ENCODE measurements at places on chromosomes 16 and 17.
A peak's percentile ranks its signal among the peaks of the same experiment; 100 is the strongest.

DNA sequence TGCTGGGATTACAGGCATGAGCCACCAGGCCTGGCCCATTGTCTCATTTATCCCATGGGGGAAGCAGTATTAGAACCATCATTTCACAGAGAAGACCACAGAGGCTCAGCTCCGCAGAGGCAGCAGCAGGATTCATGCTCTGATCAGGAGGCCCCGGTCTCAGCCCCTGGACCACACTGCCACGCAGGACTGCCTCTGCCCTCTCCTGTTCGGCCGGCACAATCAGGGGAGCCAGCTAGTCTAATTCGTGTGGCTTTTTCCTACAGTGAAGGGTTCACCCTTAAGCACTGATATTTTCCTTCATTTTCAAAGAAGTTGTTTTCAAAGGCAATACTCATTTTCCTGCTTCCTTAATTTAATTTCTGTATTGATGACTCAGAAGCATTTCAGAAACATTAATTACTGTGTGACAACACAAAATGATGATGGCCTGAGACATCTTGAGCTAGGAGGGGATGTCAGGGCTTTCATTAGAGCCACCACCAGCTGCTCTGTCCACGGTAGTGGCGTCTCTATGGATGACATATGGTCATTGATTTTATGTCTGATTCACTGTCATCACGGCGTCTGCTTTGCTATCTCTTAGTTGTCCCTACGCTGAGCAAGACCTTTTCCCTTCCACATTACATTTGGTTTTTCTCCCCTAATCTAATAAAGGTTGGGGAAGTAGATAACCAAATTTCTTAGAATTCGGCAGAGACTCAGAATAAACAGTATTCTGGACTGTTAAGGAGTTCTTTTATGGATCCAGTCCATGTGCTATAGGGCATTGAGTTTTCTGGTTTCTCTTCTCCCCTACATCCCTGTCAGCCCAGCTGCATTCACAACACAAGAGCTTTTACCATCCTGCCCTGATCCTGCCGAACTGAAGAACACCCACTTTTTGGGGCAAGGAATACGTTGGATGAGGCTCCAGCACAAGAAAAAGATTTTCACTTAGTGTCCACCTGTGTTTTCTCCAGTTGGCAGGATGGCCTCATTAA, 314.0 kb downstream of the SLC39A11 start:
- H3K4me1 ChIP-seq, result no peaks in the 10 kb centered on the region
- no peaks in the 10 kb centered on the region for H3K27me3 ChIP-seq

- H3K36me3 ChIP-seq, result peaks cover 16% of the 10 kb centered on the region
- no peak overlapping the region for H3K27ac ChIP-seq
These were observed 2.3 kb upstream of the CYTH1 start for GRCh38 chr17:78784352-78784751.

GRCh38 chr16:86495756-86496261, 14.5 kb upstream of the FOXF1 start:
- peaks cover 69% of the 10 kb centered on the region for H3K27me3 ChIP-seq
- no peaks in the 10 kb centered on the region for H3K4me1 ChIP-seq
- peak overlapping the region; percentile 70 for H3K27ac ChIP-seq
- H3K36me3 ChIP-seq, result no peaks in the 10 kb centered on the region
- no peak for DNase-seq

- peak overlapping the region; percentile 81 for H3K4me3 ChIP-seq
- H3K36me3 ChIP-seq, result peaks cover 1% of the 10 kb centered on the region
- H3K27ac ChIP-seq, result no peak overlapping the region
- peaks cover 15% of the 10 kb centered on the region for H3K27me3 ChIP-seq
- no peak for DNase-seq
These were observed 147.8 kb downstream of the SPECC1 start for GRCh38 chr17:20157001-20157310.

GRCh38 chr17:36869856-36870719, 67.2 kb upstream of the LHX1 start:
- H3K4me1 ChIP-seq, result no peaks in the 10 kb centered on the region
- peaks cover 2% of the 10 kb centered on the region for H3K27me3 ChIP-seq
- no peak for DNase-seq
- H3K4me3 ChIP-seq, result no peak overlapping the region

- H3K36me3 ChIP-seq, result no peaks in the 10 kb centered on the region
- H3K4me3 ChIP-seq, result no peak overlapping the region
- DNase-seq, result no peak
- H3K27me3 ChIP-seq, result peaks cover 3% of the 10 kb centered on the region
These were observed 65.3 kb upstream of the CNEP1R1 start for GRCh38 chr16:49959552-49960277.

DNA sequence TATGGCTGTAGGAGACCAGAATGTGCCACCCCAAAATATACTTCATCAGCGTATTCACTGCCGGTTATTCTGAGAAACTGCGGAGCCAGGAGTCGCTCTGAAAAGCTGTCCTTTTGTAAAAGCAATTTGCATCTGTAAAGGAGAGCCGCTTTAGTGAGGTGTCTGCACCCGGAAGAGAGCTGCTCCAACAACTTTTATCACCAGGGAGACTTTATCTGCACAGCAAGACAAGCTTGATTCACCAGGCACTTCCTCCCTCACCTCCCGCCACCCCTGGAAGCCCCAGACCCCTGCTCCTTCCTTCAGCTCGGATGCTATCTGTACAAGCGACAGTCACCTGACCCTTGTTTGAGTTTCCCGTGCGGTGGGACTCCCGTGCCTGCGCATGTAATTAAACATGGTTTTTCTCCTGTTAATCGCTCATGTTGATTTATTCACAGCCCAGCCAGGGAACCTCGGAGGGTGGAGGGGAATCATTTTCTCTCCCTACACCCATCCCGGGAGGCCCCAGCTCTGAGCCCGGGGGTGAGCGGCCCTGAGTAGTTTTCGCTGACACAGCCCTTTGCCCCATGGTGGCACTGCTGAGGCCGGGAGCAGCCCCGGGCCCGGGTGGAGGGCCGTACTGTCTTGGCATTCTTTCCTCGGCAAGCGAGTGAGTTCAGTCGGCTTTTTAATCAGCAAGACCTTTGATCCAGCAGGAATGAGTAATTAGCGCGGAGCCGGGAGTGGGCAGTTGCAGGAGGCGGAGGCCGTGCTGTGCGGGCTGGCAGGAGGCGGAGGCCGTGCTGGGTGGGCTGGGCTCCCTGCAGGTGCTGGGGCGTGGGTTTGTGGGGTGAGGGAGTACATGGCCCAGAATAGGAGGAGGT, 222.7 kb upstream of the CIBAR2 start:
- no peak for DNase-seq
- H3K36me3 ChIP-seq, result no peaks in the 10 kb centered on the region
- H3K4me3 ChIP-seq, result no peak overlapping the region
- H3K27ac ChIP-seq, result no peak overlapping the region
- H3K27me3 ChIP-seq, result peaks cover 10% of the 10 kb centered on the region
- H3K4me1 ChIP-seq, result no peaks in the 10 kb centered on the region

- peak; percentile 61 for DNase-seq
- no peak overlapping the region for H3K4me3 ChIP-seq
- peaks cover 2% of the 10 kb centered on the region for H3K36me3 ChIP-seq
- peak overlapping the region; percentile 52 for H3K27ac ChIP-seq
- H3K4me1 ChIP-seq, result peaks cover 11% of the 10 kb centered on the region
These were observed 45.8 kb downstream of the AKAP1 start for GRCh38 chr17:57130708-57131461.

- H3K27ac ChIP-seq, result peak within 1 kb of the TSS; percentile 80
- peak within 1 kb of the TSS; percentile 83 for H3K4me3 ChIP-seq
- peak; percentile 52 for DNase-seq
- peaks cover 14% of the 10 kb centered on the region for H3K36me3 ChIP-seq
These were observed at the start of gene SAMD14 for GRCh38 chr17:50129728-50130558. Gene SAMD14 (minus strand): TSS chr17:50130160. CDS start chr17:50124959, 5,201 bp downstream.

- H3K27ac ChIP-seq, result peak overlapping the region; percentile 59
- H3K4me3 ChIP-seq, result no peak overlapping the region
- H3K27me3 ChIP-seq, result no peaks in the 10 kb centered on the region
- H3K36me3 ChIP-seq, result peaks cover 81% of the 10 kb centered on the region
These were observed 41.8 kb downstream of the IL4R start for GRCh38 chr16:27355610-27356009.

GRCh38 chr17:17722081-17722905, 41.0 kb downstream of the RAI1 start:
- peaks cover 40% of the 10 kb centered on the region for H3K27me3 ChIP-seq
- H3K4me1 ChIP-seq, result peaks cover 30% of the 10 kb centered on the region
- peak overlapping the region; percentile 11 for H3K27ac ChIP-seq
- DNase-seq, result no peak

GRCh38 chr17:10772425-10773380, 31.2 kb downstream of the TMEM238L start:
- H3K27me3 ChIP-seq, result no peaks in the 10 kb centered on the region
- H3K4me1 ChIP-seq, result no peaks in the 10 kb centered on the region
- H3K27ac ChIP-seq, result no peak overlapping the region
- no peak overlapping the region for H3K4me3 ChIP-seq
- DNase-seq, result no peak

- peaks cover 15% of the 10 kb centered on the region for H3K27me3 ChIP-seq
- no peak overlapping the region for H3K4me3 ChIP-seq
- DNase-seq, result no peak
- no peaks in the 10 kb centered on the region for H3K36me3 ChIP-seq
These were observed 110.8 kb downstream of the C16orf78 start for GRCh38 chr16:49484451-49484849.

- H3K4me1 ChIP-seq, result peaks cover 36% of the 10 kb centered on the region
- H3K27me3 ChIP-seq, result no peaks in the 10 kb centered on the region
- H3K36me3 ChIP-seq, result peaks cover 50% of the 10 kb centered on the region
- H3K27ac ChIP-seq, result no peak overlapping the region
- no peak overlapping the region for H3K4me3 ChIP-seq
These were observed 4.2 kb downstream of the EIF1 start for GRCh38 chr17:41692722-41693521.
